ENCODE measurements at places on chromosomes 4 and X.

GRCh38 chrX:725971-726370, 95.4 kb downstream of the SHOX start:
- DNase-seq: no peak

- DNase-seq: no peak
Observed at GRCh38 chr4:115918149-115918548, 804.7 kb upstream of the NDST4 start.

DNA sequence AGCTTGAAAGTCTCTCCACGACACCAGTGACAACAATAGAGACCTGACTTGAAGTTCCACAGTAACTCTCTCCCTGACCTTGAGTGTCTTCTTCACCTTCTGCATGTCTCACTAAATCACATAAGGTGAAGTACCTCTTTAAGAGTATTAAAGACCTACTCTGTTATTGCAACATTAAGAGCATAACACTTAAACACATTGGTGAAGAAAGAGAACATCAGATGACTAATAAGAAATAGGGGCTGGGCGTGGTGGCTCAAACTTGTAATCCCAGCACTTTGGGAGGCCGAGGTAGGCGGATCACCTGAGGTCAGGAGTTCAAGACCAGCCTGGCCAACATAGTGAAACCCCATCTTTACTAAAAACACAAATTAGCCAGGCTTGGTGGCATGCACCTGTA, 33.9 kb upstream of the MAPK10 start:
- no peak for DNase-seq

DNA sequence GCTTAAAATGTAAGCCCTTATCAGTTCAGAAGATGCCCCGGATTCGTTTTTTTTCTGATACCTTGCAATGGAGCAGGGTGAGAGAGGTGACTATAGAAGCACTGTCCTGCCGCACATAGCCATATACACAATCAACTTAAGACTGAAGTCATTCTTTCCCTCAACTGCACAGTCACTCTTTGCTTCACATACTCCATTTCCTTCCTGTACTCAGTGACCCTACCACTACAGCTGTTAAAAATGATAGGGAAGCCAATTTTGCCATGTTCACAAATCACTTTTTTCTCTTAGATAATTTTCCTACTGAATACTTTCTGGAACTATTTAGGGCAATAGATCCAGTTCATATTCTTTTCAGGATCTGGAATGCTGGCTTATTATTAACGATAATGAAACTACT, 300.0 kb downstream of the ANK2 start:
- DNase-seq: no peak

DNA sequence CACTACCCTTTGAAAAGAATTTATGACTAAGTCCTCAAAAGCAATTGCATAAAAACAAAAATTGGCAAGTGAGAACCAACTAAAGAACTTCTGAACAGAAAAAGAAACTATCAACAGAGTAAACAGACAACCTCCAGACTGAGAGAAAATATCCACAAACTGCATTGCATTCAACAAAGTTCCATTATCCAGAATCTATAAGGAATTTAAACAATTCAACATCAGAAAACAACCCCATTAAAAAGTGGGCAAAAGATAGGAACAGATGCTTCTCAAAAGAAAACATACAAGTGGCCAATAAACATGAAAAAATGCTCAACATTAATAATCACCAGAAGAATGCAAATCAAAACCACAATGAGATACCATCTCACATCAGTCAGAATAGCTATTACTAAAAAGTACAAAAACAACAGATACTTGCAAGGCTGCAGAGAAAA, 130.2 kb downstream of the GASK1B start:
- DNase-seq: no peak

DNA sequence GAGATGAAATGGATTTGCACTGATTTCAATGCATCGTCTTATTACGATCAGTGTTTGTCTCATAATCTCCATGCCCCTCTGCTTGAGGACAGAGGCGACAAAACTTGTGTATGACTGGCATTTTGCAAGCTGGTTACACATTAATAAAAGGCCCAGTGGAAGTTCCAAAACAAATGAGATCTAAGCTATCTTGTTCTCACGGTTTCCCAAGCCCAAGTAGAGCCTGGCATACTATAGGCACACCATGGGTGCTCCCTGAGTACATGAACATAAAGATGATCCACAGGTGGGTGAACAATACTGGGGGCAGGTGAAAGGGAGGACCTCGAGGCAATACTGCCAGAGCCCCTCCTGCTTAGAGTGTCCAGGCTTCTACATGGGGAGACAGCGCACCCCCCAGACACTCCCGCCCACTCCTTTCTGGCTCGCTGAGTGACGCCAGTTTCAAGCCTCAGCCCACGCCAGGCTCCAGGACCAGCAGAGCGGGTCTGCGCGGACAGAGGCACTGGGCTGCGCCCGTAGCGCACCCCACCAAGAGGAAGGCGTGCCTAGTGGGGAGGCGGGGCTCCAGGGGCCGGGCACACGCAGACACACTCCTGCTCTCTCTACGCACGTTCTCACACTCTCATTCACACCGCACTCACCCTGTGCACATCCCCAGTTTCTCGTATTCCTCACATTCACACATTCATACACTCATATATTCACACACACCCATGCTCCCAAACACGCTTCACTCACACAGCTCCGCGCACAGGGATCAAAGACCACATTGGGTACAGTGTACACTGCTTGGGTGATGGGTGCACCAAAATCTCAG, 8.9 kb upstream of the GSX2 start:
- no peak for DNase-seq

- no peak for DNase-seq
Observed at GRCh38 chr4:55756208-55756607, 63.4 kb upstream of the EXOC1L start.

DNA sequence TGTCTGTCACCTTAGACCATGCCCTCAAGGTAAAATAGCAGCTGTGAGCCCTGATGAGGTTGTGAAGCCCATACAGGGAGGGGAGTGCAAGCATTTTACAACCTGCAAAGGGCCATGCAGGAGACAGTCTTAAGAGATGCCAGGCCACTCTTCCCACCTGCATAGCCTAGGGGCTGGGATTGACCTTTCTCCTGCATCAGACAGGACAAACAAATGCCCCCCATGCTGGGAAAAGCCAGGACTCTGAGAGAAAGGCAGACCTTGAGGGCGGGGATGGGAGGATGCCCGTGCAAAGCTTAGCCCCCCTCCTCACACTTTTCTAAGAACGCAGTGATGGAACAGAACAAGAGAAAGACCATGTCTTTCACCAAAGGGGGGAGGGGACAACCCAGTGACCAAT, 137.9 kb upstream of the MAMLD1 start:
- DNase-seq: no peak

GRCh38 chr4:73257651-73258435, 755 bp downstream of the ANKRD17 start:
- no peak for DNase-seq

GRCh38 chr4:126697748-126698147, 935.0 kb upstream of the INTU start:
- DNase-seq: no peak

GRCh38 chr4:155543126-155543765, 123.4 kb upstream of the GUCY1A1 start:
- no peak for DNase-seq

DNA sequence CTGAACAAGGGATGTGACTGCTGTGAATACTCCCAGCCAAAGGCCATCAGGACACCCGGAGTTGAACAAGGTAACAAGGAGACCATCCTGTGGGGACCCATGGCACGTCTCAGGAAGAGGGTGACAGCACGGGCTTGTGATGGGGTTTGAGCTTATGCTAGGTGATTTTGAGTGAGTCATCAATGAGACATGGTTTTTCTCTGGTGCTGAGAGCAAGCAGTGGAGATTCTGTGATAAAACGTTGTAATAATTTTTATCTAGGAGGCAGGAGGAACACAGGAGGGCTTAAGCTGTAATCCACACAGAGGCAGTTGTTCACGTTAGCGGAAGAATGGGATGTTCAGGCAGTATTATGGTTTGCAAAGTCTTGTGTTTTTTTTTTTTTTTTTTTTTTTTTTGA, 36.0 kb downstream of the TRIML1 start:
- DNase-seq: no peak

- no peak for DNase-seq
Observed at GRCh38 chrX:71910986-71911730, 513 bp downstream of the NHSL2 start.

GRCh38 chr4:127609484-127609883, 23.3 kb upstream of the INTU start:
- no peak for DNase-seq

GRCh38 chr4:144399927-144400326, 246.0 kb upstream of the HHIP start:
- DNase-seq: no peak

DNA sequence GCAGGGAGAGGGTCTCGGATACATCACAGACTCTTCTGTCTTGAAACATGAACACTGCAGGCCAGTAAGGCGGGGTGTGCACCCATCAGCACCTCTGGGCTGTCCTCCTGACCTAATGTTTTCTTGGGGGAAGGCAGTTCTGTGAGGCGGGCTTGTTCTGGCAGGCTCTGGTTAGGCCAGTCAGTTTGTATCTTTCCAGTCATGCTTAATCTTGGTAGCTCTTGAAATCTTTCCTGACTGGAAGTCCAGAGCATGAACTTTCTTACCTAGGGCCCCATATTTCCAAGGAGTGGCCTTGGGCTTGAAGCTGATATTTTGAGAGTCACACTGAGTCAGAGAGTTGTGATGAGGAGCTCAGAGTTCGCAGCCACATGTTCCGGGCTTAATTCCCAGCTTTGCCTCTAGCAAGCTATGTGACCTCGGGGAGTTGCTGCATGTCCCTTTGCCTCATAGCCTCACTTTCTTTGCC, 54.2 kb upstream of the RASSF6 start:
- DNase-seq: no peak

- no peak for DNase-seq
Observed at GRCh38 chr4:147975933-147976928, 244.3 kb downstream of the ARHGAP10 start.

GRCh38 chrX:26581091-26581490, 365.1 kb downstream of the MAGEB5 start:
- no peak for DNase-seq

DNA sequence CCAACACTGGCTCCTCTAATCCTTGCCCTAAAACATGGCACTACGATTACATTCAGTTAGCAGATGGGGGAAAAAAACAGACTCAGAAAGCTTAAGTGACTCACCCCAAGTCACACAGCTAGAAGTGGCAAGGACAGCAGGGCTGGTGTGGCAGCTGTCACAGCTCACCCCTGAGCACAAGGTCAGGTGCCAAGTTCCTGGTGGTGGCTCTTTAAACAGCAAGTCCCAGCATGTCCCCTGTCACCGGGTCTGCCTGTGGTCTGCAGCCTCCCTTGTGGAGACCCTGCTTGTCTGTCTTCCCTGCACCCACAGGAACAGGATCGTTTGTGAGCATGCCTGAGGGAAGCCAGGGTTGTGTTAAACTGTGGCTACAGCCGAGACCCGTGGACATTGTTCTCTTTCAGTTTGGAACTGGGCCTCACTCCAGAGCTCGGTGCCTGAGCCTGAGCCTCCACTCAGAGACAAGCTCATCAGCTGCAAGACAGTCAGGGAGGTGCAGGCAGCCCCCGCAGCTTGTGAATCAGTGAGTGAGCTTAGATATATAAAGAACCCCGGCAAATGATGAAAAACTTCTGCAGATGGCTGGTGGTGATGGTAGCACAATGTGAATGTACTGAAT, 260.8 kb downstream of the BCOR start:
- DNase-seq: no peak

GRCh38 chr4:77040854-77041725, 34.7 kb downstream of the CCNI start:
- DNase-seq: no peak

DNA sequence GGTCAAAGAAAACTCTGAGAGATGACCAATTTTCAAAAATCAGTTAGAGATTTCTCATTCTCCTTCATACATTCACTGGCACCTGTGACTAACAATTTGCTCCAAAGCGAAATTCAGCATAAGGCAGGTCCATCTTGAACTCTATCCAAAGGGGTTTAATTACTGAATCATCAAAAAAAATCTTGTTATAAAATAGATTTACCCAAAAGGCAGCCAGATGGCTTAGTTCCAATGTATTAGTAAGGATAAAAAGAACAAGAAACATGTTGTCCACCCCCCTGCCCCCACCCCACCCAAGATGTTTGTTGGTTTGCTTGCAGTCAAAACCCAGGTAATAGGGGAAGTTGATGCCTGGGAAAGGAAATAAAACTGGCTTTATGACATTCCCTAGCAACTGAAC, 200.3 kb downstream of the ANTXR2 start:
- DNase-seq: no peak

DNA sequence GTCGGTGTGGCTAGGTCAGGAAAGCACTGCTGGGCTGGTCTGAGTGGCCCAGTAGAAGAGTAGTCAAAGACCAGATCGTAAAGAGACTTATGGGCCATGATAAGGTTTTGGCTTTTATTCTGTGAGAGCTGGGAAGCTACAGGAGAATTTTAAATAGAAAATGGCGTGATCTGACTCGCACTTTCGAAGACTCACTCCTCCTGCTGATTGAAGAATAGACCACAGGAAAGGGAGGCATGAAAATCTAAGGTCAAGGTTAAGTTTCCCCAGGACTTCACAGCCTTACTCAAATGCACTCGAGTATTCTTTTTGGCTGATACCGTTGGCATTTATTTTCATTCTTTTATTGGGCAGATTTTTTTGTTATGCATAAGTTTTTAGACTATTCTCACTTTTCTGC, 231.4 kb upstream of the ANKRD50 start:
- no peak for DNase-seq

- DNase-seq: no peak
Observed at GRCh38 chr4:47419296-47419695, 44.2 kb downstream of the COMMD8 start.

- DNase-seq: no peak
Observed at GRCh38 chr4:1211891-1212545, 36.9 kb downstream of the CTBP1 start.

DNA sequence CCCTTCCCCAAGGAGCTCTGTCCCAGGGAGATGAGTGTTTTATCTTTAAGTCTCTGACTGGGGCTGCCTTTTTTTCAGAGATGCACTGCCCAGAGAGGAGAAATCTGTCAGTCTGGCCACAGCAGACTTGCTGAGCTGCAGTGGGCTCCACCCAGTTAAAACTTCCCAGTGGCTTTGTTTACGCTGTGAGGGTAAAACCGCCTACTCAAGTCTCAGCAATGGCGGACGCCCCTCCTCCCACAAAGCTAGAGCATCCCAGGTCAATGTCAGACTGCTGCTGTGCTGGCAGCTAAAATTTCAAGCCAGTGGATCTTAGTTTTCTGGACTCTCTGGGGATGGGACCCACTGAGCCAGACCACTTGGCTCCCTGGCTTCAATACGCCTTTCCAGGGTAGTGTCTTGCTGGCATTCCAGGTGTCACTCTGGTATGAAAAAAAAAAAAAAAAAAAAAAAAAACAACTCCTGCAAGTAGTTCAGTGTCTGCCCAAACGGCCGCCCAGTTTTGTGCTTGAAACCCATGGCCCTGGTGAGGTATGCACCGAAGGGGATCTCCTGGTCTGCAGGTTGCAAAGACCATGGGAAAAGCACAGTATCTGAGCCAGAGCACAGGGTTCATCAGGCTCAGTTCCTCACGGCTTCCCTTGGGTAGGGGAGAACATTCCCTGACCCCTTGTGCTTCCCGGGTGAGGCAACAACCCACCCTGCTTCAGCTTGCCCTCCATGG, 1616.1 kb upstream of the ADGRL3 start:
- no peak for DNase-seq

Data from D721Med (cell line).